ENCODE measurements at places on chromosomes 12 and 14.
A peak's percentile ranks its signal among the peaks of the same experiment; 100 is the strongest.

- no peak for DNase-seq
These were observed 31.9 kb downstream of the CEP83 start for GRCh38 chr12:94427501-94428381.

GRCh38 chr14:64602826-64603225 lies 53.1 kb downstream of the PPP1R36 start:
- no peak for DNase-seq

GRCh38 chr12:114894076-114894475 lies 210.1 kb upstream of the TBX3 start:
- DNase-seq: no peak

- DNase-seq: peak; percentile 41
These were observed at the start of gene TBX5 for GRCh38 chr12:114405519-114406271. Gene TBX5, minus strand, starts transcription at chr12:114406144. Its CDS starts 2,246 bp downstream, at chr12:114403898.
